Ascending aorta (tissue), 2 donors: ENCODE measurements at places on chromosomes 12 and 14.

DNA sequence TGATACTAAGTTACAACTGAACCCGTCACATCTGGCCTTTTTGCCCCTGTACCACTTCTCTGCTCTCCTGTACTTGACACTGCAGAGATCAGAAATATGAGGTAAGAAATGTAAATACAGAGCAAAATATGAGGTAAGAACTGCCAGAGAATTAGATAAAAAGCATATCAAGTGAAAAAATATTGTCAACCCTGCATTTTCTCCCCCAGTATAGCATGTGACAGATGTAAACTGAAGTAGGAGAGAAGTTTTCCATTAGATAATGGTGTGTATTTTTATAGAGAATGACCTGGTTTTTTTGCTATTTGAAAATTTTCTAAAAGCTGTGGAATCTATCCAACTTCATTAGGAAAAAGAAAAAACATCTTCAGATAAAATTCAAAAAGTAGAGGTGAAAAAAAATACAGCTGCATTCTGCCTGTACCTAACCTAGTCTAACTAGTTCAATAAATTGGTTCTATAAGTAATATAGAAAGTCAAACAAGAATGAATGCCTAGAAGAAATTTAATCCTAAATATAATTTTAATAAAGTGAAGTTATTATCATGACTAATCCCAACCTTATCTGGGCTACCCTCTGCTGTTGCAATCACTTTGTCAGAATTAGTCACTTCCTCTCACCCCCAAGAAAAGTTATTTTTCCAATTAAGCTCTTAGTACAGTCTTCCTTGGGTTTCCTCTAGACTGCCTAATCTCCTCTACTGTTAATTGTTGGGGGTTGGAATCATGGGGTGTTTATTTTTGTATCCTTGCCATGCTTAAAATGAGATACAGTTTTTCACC, 210.0 kb downstream of the RASSF9 start:
- DNase-seq: no peak

GRCh38 chr12:115223322-115223721, 539.3 kb upstream of the TBX3 start:
- no peak for DNase-seq

DNA sequence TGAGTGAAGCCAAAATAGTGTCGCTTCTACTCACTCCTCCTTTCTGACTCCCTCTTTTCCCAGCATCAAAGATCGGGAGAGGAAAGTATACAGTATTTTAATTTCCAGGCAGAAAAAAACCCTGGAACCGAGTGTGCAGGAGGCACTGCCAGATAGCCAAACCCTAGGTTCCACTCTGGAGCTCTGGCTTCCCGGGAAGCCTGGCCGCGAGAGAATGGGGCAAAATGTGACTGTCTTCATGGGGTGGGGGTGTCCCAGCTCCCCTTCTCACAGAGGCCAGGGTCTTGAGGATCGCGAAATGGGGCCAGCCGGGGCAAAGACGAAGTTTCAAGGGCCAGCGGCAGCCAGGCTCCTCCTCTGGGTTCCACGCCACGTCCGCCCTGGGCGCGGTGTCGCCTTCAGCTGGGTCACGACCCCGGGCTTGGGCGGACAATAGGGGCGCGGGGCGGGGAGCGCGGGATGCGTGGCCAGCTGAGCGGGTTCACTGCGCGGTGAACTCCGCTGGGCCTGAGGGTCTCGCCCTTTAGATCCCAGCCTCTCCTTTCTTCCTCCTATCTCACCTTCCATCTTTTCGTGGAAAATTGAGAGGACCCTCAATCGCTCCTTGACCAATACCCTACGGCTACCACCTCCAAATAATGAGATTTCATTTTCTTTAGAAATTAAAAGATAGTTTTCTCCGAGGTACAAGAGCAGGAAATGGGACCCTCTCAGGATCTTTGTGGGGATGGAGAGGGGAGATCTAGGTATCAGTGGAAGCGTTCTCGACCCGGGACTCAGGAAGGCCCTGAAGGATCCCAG, 6.7 kb downstream of the HOXC4 start:
- DNase-seq: no peak

GRCh38 chr12:9615420-9616136, 7.9 kb upstream of the KLRB1 start:
- no peak for DNase-seq

- DNase-seq: no peak
These were observed 379.8 kb downstream of the DPF3 start for GRCh38 chr14:72513965-72514659.

DNA sequence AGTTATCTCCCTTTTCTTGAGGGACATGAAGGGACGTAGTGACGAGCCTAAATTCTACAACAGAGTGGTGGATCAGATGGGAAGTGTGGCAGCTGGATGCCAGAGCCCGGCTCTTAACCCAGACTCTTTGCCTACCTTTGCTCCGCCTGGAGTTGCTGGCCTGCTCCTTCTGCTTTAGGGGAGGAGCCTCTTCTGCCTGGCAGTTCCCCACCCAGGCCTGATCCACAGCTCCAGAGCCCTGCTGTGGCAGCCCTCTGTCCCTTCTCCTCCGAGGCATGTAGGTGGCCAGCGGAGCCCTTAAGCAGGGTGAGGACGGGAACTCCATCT, 2.3 kb upstream of the PRPH start:
- DNase-seq: no peak

- peak; percentile 78 for DNase-seq
These were observed at the start of gene ARID2 for GRCh38 chr12:45729233-45730083. ARID2 (plus strand) TSS chr12:45729706; CDS start chr12:45729837, 131 bp downstream.

GRCh38 chr12:8065991-8066594, at the start of gene C3AR1:
C3AR1 (minus strand) TSS chr12:8066359; CDS start chr12:8060185, 6,174 bp downstream.
- no peak for DNase-seq

- peak; percentile 79 for DNase-seq
These were observed 91.9 kb downstream of the TMEM30B start for GRCh38 chr14:61188978-61189808.

DNA sequence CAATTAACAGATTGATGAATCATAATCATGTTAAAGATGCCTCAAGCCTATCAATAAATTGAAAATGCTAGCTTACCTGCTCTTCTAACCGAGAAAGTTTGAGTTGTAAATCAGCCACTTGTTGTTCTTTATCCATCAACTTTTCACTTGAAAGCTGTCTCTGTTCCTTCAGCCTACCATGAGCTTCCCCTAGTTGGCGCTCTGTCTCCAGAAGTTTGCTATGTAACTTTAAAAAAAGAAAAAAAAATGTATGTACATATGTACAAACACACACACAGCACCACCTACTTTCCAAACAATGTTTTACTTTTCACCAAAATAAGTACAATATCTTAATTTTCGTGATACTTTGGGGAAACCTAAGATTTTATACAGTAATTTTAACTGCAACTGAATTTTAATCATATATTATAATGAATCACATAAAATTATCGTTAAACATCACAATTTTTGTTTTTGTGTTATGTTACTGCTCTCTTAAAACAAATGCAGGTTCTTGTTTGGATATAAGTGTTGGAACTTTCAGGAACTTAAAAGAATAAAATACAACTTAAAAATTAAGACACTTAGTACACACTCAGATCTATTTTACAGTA, 101.2 kb downstream of the EEA1 start:
- no peak for DNase-seq

DNA sequence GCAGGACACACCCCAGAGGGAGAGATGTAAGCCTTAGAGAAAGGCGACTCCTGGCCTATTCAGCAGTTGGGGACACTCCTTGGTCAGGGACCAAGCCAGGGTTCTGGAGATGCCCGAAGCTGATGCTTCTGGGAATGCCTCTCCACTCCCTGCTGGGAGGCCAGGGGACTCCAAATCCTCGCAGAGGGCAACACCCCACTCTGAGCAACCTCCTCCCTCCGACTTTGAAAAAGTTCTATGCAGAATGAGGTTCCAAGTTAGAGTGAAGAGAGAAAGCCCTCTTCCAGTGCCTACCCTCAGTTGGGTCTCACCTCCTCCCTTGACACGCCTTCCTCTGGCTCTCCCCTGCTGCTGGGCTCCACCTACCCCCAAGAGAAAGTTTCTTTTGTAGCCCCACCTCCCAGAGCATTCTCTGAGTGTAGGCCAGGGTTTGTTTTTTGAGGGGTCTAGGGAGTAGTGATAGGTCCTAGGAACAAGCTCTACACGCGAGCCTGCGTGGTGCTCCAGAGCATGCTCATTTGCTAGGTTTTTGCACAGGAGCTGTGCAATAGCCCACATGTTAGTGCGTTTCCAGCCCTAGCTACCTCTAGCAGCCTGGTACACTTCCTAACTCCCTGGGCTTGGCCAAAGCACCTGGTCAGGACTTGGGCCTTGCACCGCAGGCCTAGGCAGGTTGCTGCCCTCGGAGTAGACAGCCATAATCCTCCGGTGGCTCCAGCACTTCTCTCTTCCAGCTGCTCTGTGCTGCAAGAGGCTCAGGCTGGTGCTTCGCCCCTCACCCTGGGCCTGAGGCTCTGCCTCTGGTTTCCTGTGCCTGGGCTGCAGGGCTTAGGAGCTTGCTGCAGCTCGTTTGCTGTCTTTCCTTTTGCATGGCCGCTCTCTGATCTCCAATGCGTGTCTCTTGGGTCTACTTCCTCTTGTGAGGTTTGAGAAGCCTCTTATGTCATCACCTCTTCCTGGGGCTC, 590 bp upstream of the CEBPE start:
- no peak for DNase-seq

DNA sequence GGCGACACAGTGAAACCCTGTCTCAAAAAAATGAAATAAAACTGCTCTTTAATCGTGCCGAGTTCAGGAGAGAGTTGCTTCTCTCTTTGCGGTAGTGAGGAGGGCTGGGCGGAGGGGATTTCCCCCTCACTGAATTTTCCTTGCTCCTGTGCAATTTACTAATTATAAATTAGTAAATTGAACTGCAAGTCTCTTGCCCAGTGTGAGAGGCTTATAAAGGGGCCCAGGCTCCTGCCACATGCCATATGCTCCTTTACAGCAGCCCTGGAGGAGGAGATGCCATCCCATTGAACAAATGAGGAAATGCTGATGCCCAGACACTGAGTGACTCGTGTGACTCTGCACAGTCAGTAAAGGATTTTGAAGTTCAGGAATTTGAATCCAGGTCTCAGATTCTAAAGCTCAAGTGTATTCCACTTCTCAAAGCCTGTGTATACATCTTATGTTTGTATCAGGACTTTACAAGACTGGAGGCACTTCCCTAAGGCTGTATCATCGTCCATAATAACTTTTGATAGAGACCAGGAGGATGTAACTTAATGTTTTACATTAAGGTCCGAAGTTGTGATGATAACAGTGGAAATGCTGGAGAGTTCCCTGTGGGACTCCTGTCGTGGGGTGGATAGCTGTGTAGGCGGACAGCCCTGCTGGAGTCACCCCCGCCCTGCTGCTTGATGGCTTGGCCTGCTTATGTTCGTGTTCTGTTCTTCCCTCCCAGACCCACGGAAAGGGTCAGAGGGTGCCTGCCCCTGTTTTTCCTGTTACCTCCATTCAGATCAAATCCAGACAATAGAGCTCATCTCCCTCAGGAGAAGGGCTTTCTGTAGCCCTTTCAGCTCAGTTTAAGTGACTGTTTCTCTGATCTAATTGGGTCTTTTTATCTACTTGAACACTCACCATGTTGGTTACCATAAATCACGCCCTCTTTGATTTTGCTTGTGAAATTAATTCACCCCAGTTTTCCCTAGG, 13.9 kb downstream of the PELI2 start:
- no peak for DNase-seq

DNA sequence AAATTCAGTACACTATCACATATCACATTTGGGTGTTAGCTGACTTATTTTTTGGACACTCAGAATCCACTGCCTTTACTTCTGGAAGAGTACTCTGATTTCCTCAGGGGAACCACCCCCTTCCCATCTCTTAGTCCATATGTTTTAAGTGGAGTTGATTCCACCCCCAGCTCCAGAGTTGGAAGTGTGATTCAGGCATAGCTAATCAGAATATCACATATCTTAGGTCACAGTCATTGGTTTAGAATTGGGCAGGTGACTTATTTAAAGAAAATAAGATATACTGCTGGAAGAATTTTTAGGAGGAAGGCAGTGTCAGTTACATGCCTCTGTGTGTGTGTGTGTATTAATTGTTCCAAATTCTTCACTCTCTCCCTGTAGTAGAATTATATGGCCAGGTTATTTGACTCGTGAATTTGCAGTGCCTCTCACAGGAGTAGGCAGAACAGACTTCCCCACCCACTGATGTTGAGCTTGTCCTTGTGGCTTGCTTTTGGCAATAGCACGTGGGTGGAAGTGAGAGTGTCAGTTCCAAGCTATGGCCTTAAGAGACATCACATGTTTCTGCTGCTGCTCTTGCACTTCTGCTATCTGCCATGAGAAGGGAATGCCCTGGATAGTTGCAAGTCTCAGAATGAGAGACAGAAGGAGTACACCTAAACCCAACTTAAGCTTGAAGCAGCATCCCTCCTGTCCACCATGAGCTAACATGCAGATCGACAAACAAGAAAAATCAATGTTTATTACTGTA, 6.4 kb upstream of the GAS2L3 start:
- DNase-seq: no peak

DNA sequence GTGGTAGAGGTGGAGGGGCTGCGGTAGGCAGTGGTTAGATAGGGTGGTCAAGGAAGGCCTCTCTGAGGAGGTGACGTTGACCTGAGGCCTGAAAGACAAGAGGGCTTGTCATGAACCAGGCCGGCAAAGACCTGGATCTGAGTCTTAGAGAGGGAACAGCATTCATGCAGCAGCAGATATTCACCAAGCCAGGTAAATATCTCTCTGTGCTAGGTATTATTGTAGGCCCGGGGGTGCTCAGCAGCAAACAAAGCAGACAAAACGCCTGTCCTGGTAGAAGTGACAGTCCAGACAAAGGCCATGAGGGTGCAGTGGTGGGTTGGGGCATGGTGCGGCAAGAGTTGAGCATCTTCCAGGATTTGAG, 117.6 kb downstream of the PTPN11 start:
- DNase-seq: no peak

GRCh38 chr12:6438345-6438744, 6.4 kb upstream of the CD27 start:
- DNase-seq: peak; percentile 38

GRCh38 chr12:97167598-97167997, 260.5 kb downstream of the NEDD1 start:
- no peak for DNase-seq

DNA sequence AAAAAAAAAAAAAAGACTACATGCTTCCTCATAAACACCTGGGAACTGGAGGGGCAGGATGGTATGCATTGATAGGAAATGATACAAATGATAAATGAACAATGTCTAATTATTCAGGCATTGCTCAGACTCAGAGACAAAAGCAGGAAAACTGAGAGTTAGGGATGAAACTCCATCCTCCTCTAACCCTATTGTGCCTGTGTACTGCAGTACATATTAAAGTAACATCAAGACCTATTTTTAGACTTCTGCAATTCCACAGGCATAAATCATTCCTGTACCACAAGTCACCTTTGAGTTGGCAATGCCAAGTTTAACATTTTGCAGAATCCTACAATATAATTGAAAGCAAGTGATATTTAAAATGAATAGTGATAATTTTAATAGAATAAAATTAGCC, 156.5 kb upstream of the USP15 start:
- DNase-seq: no peak

- no peak for DNase-seq
These were observed 12.2 kb downstream of the FBXL14 start for GRCh38 chr12:1581973-1582708.

DNA sequence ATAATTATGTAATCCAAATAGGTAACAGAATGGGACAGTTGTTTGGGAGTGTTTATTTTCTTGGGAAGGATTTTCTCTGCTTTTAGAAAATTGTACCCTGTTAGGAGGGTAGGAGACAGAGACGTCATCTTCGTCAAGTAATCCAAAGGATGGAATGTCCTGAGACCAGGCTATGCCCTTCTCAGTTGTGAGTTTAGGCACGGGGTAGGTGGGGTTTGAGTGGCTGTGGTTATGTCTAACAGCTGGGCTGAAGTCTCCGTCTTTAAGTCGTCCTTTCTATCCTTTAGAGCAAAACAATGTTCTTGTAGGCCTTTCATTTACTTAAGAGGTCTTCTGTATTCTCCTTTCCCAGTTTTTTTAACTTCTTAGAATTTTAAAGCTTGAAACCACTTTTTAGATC, 5.7 kb downstream of the SOCS2 start:
- no peak for DNase-seq
